ENCODE measurements at places on chromosomes 3 and 15.

DNA sequence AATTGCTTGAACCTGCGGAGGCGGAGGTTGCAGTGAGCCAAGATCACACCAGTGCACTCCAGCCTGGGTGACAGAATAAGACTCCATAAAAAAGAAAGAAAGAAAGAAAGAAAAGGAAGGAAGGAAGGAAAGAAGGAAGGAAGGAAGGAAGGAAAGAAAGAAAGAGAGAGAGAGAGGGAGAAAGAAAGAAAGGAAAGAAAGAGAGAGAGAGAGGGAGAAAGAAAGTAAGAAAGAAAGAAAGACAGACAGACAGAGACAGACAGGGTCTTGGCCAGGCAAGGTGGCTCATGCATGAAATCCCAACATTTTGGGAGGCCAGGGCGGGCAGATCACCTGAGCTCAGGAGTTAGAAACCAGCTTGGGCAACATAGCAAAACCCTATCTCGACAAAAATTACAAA, 16.4 kb upstream of the DAG1 start:
- DNase-seq = no peak

DNA sequence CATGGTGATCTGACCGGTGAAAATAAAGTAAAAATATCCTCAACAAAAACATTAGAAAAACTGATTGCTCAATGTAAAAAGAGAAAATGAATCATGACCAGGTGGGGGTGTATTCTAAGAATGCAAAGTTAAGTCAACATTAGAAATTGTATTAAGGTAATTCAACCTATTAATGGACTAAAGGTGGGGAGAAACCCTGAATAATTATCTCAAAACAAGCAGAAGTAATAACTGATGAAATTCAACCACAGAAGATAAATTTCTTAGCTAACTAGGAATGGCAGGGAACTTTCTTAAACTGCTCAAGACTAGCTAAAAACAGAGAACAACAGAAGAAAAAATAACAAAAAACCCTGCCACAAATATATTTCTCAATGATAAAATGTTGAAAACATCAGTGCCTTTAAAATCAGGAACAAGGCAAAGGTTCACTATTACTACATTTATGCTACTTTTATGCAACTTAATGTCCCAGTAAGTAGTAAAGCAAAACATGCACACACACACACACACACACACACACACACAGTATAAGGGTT, 204.4 kb upstream of the THBS1 start:
- DNase-seq = no peak

GRCh38 chr3:146544929-146545528, 622 bp upstream of the PLSCR1 start:
- no peak for DNase-seq

GRCh38 chr3:2765002-2765579, 345.1 kb downstream of the IL5RA start:
- no peak for DNase-seq

DNA sequence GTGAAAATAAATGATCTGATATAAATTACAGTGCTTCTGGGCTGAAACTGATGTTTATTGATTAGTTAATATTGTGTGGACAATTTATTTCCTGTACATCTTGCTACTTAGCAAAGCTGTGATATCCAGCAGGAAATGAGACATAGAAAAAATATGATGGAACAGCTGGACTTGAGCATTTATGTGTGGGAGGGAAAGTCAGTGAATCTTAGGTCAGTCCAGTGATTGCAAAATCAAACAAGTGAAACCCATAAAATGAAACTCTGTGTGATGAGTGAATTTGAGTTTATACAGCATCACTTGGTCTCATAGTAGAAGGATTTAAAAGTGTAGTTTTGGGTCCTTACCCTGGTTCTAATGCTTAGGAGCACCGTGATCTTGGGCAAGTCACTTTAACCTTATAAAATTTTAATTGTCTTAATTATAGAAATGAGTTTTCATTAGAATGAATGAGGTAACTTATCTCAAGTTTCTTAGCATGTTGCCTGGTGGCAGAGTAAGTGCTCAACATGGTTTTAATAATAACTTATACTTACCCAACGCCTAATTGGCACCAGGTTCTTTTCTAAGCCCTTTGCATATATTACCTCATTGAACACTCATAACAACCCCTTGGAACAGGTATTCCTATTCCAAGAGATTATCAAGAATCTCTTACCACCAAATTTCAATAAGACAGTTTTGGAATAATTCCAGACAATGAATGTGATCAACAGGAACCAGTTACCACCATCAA, 194.6 kb downstream of the ADAMTSL3 start:
- DNase-seq = no peak

- DNase-seq = no peak
These were observed 8.3 kb downstream of the ITPR1 start for GRCh38 chr3:4501437-4501836.

GRCh38 chr15:45523166-45523460, 558 bp upstream of the SLC30A4 start:
- no peak for DNase-seq

GRCh38 chr3:190545191-190545590, 31.3 kb downstream of the IL1RAP start:
- DNase-seq = no peak

All from chondrocyte (in vitro differentiated cells).